ENCODE measurements at places on chromosomes 6 and 20.
A peak's percentile ranks its signal among the peaks of the same experiment; 100 is the strongest.

GRCh38 chr6:128079021-128079420 is 178.2 kb upstream of the THEMIS start:
- no peak for DNase-seq

- peak; percentile 21 for DNase-seq
Observed at GRCh38 chr20:45993197-45993951, 15.3 kb upstream of the MMP9 start.

DNA sequence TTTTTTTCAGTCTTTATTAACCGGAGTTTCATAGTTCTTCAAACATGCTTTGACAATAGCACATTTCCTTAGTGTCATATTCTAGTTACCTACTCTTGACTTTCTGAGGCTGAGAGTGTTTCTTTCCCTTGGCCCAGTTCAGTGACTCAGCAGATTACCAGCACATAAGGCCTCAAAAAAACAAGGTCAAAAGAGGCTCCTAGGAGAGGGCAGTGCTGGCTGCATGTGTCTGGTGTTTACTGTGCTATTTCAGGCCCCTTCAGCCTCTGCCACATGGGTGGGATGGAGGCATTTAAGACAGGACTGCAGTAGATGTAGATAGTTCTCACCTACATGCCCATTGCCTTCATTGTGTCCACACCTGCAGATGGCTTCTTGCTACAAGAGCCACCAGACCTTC is 198.2 kb upstream of the SSTR4 start:
- DNase-seq = no peak

GRCh38 chr6:150606168-150606591 is 6.5 kb downstream of the PLEKHG1 start:
- DNase-seq = no peak

GRCh38 chr6:20805021-20805420 is 270.8 kb downstream of the CDKAL1 start:
- DNase-seq = no peak

- no peak for DNase-seq
Observed at GRCh38 chr20:39263076-39263475, 300.9 kb downstream of the DHX35 start.

DNA sequence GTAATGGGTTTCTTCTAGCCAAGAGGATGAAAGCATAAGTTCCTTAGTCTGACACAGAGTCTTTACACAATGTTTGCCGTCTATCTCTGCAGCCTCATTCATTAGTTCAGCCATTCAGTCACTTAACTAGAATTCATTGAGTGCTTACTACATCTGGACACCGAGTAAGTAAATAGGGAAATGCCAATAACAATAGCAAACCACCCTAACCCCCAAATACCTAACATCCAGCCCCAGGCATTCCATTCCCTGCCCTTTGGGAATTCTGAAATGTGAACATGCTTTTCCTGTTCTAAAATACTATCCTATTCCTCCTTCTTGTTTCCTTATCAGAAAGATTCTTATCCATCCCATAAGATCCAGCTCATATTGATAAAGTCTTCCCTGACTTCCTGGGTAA is 277.6 kb upstream of the RNF217 start:
- no peak for DNase-seq

DNA sequence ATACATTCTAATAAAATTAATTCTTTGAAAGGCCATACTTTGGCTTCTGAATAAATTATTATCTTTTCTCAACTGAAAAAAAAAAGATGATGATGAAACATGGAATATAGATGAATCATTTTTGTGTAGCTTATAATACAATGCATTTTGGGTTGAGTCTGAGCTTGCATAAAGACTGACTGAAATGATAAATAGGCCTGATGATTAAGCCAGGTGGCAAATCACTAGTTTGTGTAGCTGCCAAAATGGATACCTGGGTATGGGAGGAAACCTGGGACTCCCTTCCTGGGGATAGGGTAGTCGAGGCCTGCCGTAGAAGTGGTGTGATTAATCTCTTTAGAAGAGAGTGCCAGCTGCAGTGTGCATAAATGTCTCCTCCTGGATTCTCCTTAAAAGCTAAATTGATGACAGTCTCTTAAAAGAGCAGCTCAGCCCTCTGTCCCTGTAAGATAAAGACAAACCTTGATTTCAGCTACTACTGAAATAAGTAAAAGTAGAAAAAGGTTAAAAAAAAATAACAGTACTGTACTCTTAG is 275.1 kb downstream of the GRIK2 start:
- DNase-seq = no peak

GRCh38 chr20:3080939-3081388 is 3.6 kb downstream of the AVP start:
- no peak for DNase-seq

- DNase-seq = peak; percentile 40
Observed at GRCh38 chr6:137717074-137718073, 149.7 kb upstream of the TNFAIP3 start.

DNA sequence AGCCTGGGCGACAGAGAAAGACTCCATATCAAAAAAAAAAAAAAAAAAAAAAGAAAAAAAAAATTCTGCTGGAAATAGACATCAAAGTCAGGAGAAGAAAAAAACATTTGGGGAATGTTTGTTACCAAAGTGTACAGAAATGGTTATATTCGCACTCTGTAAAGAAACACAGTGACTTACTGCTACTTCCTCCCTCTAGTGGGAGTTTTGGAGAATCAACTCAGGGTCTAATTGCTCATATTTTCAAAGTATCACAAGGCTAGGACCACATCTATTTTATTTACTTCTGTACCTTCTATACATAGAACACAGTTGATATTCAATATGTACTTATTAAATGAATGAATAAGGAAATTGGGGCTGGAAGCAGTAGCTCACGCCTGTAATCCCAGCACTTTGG is 24.4 kb downstream of the ARG1 start:
- no peak for DNase-seq

GRCh38 chr6:159941286-159942113 is 27.4 kb upstream of the IGF2R start:
- DNase-seq = no peak

- no peak for DNase-seq
Observed at GRCh38 chr20:53635221-53635620, 41.6 kb upstream of the ZNF217 start.

DNA sequence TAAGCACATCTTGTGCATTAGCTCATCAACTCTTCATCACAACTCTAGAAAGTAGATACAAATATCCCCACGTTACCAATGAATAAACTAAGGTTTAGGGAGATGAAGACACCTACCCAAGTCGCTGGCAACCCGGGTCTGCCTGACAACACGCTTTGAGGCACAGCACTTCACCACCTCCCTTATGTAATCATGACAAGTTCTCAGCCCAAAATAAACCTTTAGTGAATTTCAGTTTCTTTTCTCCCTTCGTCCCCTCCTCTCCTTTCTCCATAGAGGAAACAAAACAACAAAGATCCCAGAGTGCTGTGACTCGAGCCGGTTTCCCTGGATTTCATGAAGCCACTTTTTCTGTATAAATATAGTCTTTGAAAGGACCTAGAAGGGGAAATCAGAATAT is 105.4 kb downstream of the MAFB start:
- no peak for DNase-seq
